ENCODE measurements at places on chromosomes 1 and 21. TPM values are rescaled to one million over a fixed set of nuclear protein-coding genes. Genes with fewer than 3 reads are reported as not detected.

DNA sequence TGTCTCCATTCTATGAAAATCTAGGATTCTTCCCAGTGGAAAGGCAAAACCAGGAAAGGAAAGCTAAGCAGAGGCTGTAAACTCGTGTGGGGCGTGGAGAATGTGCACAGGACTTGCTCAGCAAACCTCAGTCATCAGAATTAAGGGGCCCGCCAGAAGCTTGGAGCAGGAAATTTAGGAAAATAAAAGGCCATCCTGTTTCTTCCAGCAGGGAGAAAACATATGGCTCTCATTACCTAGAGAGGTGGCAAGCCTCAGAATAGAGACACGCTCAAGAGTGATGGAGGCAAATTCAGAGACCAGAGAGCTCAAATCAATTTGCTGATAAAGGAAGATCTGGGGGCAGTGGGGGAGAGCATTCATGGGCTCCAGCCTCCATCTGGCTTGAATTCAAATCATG is 151.9 kb upstream of the KLHDC7A start:
- DNase-seq, result no peak

DNA sequence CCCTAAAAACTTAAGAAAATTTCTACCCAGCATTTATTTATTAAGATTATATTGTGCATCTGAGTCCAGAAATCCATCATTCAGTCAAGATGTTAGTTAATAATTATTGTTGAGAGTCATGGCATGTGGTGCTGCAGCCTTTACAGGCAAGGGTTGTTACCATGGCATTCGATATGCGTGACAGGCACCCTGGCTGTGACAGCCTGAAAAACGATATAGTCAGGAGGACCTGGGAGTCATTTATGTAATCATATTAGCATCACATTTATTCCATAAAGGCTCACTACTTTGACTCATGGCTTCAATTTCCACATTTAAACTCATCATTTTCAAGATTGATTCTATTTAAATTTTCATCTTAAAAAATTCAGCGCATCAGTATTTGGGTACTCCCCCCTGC is 68.0 kb downstream of the CACHD1 start:
- no peak for DNase-seq

DNA sequence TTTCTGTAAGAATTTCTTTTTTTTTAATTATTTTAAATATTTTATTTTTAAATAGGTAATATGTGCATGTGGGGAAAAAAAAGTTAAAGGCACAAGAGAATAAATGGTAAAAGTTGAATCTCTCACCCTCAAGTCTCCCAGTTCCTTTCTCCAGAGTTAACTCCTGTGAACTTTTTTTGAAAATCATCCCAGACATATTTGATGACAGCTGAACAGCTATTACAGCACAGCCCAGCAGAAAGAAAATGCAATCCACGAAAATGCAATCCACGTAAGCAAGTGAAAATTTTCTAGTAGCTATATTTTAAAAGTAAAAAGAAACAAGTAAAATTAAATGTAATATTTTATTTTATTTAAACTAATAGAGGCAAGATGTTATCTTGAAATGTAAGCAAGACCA is 310.0 kb upstream of the RUNX1 start:
- DNase-seq, result no peak

DNA sequence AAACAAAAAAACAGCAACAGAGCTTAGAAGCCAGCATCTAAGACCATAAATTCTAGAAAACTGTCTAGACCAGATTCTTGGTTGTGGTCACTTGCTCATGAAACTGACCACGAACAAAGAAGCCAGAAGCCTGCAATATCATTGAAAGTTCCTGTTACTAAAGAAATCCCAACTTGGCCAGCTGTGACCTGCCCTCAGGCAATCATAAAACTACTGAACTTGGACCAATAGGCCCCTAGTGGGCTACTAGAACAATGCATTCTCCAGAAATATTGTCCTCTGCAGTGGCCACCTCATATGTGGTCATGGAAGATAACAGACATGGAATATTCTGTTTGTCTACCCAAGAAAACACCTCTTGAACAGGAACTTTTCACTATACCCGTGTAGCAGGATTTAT is 87.7 kb downstream of the SPATA17 start:
- DNase-seq, result no peak

DNA sequence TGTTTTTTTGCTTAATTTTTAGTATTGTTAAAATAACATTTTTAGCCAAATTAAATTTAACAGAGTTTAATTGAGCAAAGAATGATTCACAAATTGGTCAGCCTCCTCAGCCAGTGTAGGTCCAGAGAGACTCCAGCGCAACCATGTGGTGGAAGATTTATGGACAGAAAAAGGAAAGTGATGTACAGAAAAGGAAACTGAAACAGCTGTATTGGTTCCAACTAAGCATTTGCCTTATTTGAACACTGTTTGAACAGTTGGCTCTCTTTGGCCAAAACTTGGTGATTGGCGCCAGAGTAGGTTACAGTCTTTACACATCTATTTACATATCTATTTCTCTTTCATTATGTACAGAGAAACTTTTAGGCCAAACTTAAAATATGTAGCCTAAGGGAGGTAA is 19.4 kb downstream of the RPS6KC1 start:
- DNase-seq, result no peak

DNA sequence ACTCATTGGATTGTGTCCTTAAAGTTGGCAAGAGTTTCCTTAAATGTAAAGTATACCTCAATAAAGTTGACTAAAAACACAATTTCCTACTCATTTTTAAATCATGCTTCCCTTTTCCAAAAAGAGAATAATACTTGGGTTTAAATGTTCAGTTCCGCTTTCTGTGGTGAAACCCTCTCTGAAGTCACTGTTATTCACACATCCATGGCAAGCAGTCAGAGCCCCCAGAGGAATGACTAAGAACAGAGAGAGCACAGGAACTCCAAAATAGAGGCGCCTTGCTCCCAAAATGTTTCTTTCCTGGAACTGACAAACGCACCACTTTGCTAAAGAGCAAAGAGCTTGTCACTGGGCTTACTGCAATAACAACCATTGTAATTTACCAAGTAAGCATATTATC is 142.5 kb downstream of the TIAM1 start:
- no peak for DNase-seq

DNA sequence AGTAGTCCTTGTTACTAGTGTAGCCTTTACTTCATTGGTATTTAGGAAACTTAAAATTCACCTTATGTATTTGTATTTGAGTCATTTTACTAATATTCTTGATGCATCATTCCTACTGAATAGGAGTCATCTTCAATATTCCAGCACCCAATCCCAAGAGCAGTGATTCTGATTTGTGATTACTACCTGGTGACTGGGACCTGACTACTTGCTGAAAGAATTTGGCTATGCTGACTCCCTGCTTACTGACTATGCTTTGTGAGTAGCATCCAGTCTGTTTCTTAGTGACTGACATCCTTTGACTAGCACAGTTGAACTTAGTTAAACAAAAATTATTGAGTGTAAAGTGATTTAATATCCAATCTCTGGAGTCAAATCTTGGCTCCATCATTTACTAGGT is 129.9 kb upstream of the NEGR1 start:
- DNase-seq, result no peak

DNA sequence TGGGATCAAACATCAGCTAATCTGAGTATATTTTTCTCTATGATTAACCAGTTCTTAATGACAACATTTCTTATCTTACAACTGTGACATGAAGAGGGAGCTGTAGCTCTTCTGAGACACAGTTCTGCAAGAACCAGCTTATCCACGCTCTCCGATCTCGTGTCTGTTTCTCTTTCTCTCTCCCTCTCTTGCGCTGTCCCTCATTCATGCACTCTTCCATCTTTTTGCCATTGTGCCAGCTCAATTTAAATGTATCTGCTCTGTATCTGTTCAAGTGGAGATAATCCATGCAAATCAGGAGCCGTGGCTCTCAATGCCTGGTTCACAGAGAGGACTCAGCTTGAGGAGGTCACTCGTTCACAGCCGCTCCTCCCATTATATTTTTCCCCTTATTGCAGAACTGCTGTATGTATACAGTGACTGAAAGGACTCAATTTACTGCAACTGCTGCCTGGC is 494.7 kb upstream of the ADGRL2 start:
- peak; percentile 9 for DNase-seq

- DNase-seq, result peak; percentile 97
Observed at GRCh38 chr1:244214009-244214967, 163.2 kb downstream of the ZBTB18 start.

DNA sequence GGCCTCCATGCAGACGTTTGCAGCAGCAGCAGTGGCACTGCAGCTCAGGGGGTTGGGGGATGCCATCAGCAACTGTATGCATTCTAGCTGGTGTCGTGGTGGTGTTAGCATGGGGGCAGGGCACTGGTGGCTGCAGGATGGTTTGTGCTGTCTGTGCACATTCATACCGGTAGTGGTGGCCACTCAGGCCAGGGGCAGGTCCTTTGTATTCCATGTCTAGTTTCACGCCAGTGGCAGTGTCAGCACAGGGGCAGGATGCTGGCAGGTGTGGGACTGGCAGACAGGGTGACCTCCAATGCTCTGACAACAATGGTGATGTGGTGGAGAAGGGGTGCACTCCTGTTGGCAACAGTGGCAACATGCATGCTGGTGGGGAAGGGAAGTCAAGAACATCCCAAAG is 194.2 kb upstream of the LRRC7 start:
- DNase-seq, result no peak

GRCh38 chr1:32724678-32725614 is 22.4 kb upstream of the SYNC start:
- peak; percentile 39 for DNase-seq

DNA sequence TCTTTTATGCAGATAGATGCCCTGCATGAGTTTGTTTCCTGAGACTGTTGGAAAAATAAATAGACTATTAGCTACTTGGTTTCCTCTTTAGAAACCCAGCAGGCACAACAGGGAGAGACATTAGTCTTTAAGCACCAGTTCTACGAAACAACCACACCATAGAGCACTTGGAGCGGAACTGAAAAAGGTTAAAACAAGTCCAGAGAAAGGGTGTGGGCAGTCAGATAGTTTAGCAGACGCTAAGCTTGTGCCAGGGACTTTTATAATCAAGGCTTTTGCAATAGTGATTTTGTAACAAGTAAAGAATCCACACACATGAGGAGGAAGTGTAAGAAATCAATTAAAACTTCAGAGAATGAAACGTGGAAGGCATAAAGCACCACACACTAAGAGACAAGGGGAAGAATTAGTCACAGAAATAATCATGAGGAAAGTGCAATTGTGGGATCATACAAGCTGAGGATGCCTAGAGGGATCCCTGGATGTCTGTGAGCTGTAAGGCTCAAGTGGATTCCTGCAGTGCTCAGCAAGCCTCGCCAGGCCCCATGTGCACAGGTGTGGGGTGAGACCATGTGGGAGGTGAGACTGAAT is 37.8 kb upstream of the TLR5 start:
- no peak for DNase-seq

GRCh38 chr1:191674626-191675179 is 483.6 kb upstream of the RGS18 start:
- DNase-seq, result no peak

GRCh38 chr1:24015221-24016210 is 35.4 kb upstream of the SRSF10 start:
- DNase-seq, result no peak

DNA sequence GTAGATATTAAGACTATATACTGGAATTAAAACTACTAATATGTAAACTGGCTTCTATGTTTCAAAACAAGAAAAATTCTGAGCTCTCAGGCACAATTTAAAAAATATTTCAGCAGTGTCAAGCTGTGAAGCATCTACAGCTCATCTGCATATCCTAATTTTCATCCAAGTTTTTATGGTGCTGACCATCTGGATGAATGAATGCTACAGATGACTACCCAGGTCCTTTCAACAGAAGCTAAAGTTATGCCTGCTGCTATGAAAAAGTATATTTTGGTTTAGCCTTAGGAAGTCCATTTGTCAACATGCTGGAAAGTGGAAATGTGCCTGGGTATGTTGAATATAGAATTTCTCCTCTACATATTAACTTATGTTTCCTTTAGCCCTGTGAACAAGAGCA is 206.9 kb downstream of the NEGR1 start:
- no peak for DNase-seq

- no peak for DNase-seq
Observed at GRCh38 chr1:2547210-2548067, 8.7 kb upstream of the TNFRSF14 start.

GRCh38 chr1:210532223-210532598 is 203.5 kb downstream of the HHAT start:
- no peak for DNase-seq

- no peak for DNase-seq
Observed at GRCh38 chr1:222889440-222889839, 74.6 kb downstream of the DISP1 start.

DNA sequence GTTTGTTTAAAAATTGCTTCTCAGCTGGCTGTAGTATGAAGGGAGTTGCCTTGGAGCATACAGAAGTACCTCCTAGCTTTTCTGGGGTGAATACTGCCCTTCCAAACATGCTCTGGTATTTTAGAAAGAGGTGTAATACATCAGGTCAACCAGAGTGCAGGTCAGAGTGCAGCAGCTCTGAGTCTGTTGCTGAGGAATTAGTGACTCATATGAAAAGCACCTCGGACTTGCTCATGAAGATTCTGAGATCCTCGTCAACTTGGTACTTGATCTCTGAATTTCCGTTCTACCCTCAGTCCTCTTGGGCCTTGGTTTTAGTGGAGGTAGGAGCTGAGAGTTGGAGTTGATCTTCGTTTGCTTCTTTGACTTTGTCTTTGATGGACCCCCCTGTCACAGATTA is 67.3 kb downstream of the NOS1AP start:
- DNase-seq, result peak; percentile 29

GRCh38 chr1:35644204-35644603 is 2.9 kb upstream of the PSMB2 start:
- no peak for DNase-seq

- no peak for DNase-seq
Observed at GRCh38 chr1:211734791-211735190, 59.4 kb upstream of the NEK2 start.

DNA sequence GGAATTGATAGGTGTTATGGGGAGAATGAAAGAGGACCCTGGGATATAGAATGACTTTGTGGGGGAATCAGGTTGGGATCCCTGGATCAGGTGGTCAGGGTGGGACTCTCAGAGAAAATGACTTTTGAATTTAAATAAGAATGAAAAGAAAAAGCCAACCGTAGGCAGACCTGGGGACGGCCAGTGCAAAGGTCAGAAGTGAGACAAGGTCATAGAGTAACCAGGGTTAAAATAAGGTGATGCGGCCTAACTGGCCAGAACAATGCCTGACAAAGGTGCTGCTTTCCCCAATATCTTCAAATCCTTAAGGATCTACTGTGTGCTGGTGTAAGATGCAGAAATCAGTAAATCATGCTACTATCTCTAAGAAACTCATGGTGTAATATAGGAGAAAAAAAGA is 238.4 kb upstream of the JUN start:
- no peak for DNase-seq

SLC6A9 gene
- 1.5 TPM for total RNA-seq

HSD3B2 gene
- not detected for total RNA-seq

PTGFR gene
- 0.35 TPM for total RNA-seq

ALDH4A1 gene
- total RNA-seq, result 28.0 TPM

ACTL8 gene
- not detected for total RNA-seq

CCDC181 gene
- total RNA-seq, result 0.41 TPM

CHRM3 gene
- total RNA-seq, result 3.4 TPM

IGSF21 gene
- not detected for total RNA-seq

BACE2 gene
- total RNA-seq, result 408 TPM

PIGK gene
- 20.5 TPM for total RNA-seq

PHTF1 gene
- total RNA-seq, result 37.7 TPM

DIO1 gene
- not detected for total RNA-seq

PPIH gene
- 21.5 TPM for total RNA-seq

SPRR2E gene
- not detected for total RNA-seq

Measured in glomerular endothelial cell (primary cell).